HCT116 (cell line): ENCODE measurements at places on chromosomes 13 and 19. TPM values are rescaled to one million over a fixed set of nuclear protein-coding genes. Genes with fewer than 3 reads are reported as not detected.

- no peaks in the 10 kb centered on the region for H3K27me3 ChIP-seq
- no peak for DNase-seq
- no peak overlapping the region for H3K4me3 ChIP-seq
- H3K4me1 ChIP-seq: peaks cover 75% of the 10 kb centered on the region
Measured at GRCh38 chr19:48553676-48554384, 1.9 kb downstream of the SULT2B1 start.

GRCh38 chr19:56191115-56191514 lies 6.5 kb downstream of the ZSCAN5B start:
- DNase-seq: no peak
- no peaks in the 10 kb centered on the region for H3K4me1 ChIP-seq
- H3K4me3 ChIP-seq: no peak overlapping the region
- no peaks in the 10 kb centered on the region for H3K36me3 ChIP-seq
- no peak overlapping the region for H3K27ac ChIP-seq

GRCh38 chr19:31168106-31168625 lies 181.1 kb downstream of the TSHZ3 start:
- H3K36me3 ChIP-seq: no peaks in the 10 kb centered on the region
- no peak overlapping the region for H3K27ac ChIP-seq
- no peak for DNase-seq
- no peak overlapping the region for H3K4me3 ChIP-seq

- no peak for DNase-seq
- H3K4me1 ChIP-seq: peaks cover 11% of the 10 kb centered on the region; the same call in 1 of the 2 replicates
- peaks cover 4% of the 10 kb centered on the region; the same call in 1 of the 2 replicates for H3K36me3 ChIP-seq
- no peaks in the 10 kb centered on the region for H3K27me3 ChIP-seq
- H3K4me3 ChIP-seq: peak overlapping the region; percentile 79
Measured at GRCh38 chr19:41352609-41353465, 885 bp downstream of the TGFB1 start.

DNA sequence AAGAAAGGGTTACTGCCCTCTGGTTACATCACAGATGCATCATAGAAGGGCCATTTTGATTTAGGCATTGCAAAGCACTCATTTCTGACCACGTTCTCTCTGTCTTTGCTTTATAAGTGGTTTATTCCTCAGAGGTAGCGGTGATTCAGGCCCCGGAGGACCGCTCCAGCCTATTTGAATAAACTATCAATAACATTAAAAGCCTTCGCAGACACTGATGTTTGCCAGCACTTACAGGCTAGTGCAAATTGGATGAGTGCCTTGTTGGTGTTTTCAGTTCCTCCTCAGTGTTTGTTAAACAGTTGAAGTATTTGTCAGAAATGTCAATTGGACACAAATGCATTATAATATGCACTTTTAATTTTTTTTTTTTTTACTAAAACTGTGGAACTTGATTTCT lies 120.2 kb downstream of the RXFP2 start:
- H3K36me3 ChIP-seq: no peaks in the 10 kb centered on the region
- H3K27me3 ChIP-seq: peaks cover 24% of the 10 kb centered on the region; the same call in 1 of the 2 replicates
- DNase-seq: no peak
- H3K4me3 ChIP-seq: no peak overlapping the region

DNA sequence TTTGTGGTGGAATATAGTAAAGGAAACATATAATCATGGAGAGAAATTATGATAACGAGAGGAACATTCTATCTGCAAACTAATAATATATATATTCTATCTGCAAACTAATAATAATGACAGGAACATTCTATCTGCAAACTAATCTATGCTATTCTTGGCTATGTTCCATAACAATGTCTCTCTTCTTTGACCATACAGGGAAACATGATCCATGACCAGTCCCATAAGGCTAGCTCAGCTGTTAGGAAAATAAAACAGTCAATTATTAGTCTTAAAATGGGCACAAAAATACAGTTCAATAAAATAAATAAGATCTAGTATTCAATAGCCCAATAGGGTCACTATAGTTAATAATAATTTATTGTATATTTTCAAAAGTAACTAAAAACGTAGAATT lies 707.8 kb upstream of the PCDH20 start:
- no peaks in the 10 kb centered on the region for H3K4me1 ChIP-seq
- DNase-seq: no peak
- no peaks in the 10 kb centered on the region for H3K27me3 ChIP-seq
- no peaks in the 10 kb centered on the region for H3K36me3 ChIP-seq
- no peak overlapping the region for H3K4me3 ChIP-seq

OR10H1 gene
- 0.17 TPM for total RNA-seq

B3GNT8 gene
- total RNA-seq: not detected

ACP7 gene
- 4.7 TPM for total RNA-seq

ETV2 gene
- 1.5 TPM for total RNA-seq

DOCK9 gene
- 58.8 TPM for total RNA-seq

IGSF23 gene
- total RNA-seq: not detected

CCNA1 gene
- not detected for total RNA-seq

DCLK1 gene
- 0.10 TPM for total RNA-seq

FFAR2 gene
- not detected for total RNA-seq
